ENCODE measurements at places on chromosomes 4 and X.

GRCh38 chr4:148259841-148260240 lies 182.4 kb downstream of the NR3C2 start:
- no peak for DNase-seq

DNA sequence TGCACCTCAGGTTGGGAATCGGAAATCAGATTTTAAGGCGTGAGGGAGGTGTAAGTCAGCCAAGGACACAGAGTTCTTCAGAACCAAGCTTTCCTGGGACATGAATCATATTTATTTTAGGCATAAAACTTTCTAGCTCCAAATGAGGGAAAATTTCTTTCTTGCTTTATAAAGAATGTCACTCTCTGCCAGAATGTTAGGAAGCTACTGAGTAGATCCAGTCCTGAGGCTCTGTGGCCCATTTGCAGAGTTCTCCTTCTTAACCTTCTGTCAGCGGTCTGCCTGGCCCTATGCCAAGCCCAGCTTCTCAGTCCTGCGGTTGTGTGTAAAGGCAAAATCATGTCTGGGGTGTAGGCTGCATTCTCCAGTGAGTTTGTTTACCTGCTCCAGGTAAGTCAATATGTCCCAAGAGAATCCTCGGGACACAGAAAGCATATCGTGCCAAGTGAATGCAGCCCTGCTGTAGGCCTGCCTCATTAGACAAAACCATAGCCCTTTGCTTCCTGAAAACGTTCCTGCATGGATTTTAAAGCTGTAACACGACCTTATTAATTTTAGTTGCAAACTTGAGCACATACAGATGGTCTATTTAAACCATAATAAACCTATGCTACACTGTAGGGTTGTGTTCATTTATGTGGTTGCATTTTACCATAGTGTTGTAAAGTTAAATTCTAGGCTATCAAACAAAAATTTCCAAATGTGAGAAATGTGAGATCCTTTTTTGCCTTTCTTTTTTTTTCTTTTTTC lies 29.2 kb upstream of the CCNI start:
- DNase-seq: peak; percentile 71

DNA sequence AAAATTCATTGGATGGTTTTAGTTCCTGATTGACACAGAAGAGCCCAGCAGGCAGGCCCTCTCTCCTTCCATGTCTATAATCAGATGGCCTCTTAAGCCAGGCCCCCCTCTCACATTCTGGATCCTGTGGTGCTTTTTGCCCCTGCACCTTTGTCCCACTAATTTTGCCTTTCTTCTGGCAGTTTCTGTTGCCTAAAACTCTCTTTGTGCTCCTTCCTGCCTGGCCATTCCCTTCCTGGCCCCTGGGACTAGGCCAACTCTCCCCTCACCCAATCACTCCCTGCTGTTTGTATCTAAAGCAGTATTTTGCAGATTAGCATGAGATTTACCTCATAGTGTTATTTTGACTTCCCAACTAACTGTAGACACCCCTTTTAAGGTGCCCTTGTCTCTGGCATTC lies 42.7 kb upstream of the DDX3X start:
- DNase-seq: no peak

DNA sequence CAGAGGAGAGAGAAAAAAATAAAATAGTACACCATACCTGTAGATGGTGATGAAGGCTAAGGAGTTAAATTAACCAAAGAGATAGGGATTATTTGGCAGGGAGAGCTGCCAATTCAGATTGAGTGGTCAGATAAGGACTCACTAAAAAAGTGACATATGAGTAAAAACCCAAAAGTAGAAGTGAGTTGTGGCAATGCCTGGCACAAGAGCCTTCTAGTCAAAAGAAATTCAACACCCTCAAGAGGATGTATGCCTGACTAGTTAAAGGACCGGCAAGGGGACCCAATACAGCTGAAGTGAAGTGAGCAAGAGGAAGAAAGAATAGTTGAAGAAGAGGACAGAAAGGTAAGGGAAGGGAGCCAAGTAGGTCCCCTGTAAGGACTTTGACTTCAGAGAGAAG lies 34.9 kb downstream of the ELF2 start:
- DNase-seq: peak; percentile 21

- DNase-seq: no peak
Observed at GRCh38 chr4:139961344-139961946, 192.5 kb downstream of the MAML3 start.

- no peak for DNase-seq
Observed at GRCh38 chr4:115233600-115233999, 120.2 kb upstream of the NDST4 start.

GRCh38 chr4:121939690-121940089 lies 12.2 kb downstream of the TRPC3 start:
- peak; percentile 3 for DNase-seq

DNA sequence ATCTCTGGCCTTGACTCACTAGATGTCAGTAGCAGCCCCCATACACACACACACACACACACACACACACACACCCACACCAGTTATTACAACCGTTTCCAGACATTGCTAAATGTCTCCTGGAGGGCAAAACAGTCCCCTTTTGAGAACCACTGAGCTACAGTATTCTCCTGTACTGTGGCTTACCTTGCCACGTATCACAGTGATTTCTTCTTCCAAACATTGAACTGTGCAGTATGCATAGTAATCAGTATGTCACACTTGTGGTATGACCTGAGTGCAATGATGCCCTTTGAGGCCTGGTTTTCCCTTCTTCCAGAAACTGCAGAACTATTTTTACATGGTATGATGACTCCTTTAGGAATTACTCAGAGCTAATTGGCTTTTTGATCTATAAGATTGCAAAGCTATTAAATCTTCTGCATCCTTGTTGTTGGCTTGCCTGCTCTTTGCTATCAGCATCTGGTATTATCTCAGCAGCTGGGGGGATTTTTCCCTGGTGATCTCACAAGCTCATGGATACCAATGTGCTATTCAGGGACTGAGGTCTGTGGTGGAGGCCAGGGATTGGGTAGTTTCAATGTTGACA lies 3.6 kb upstream of the THOC2 start:
- no peak for DNase-seq

DNA sequence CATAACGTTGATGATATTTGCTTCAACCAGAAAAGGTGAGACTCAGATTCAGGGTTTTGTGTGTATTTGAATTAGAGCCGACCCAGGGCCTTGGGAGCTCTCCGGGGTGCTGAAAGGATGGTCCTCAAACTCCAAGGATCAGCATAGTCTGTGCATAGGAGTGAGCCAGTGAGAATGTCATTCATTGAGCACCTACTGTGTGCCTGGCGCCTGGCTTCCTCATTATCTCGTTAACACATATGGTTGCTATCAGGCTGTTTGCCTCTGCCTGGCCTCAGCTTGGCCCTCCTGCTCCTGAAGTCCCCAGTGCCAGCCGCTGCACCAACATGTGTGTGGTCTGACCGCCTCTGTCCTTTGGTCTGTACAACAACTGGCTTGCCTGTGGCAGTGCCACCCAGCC lies 25.1 kb upstream of the JAKMIP1 start:
- peak; percentile 67 for DNase-seq

GRCh38 chrX:149453906-149454822 lies 50.9 kb downstream of the IDS start:
- no peak for DNase-seq

DNA sequence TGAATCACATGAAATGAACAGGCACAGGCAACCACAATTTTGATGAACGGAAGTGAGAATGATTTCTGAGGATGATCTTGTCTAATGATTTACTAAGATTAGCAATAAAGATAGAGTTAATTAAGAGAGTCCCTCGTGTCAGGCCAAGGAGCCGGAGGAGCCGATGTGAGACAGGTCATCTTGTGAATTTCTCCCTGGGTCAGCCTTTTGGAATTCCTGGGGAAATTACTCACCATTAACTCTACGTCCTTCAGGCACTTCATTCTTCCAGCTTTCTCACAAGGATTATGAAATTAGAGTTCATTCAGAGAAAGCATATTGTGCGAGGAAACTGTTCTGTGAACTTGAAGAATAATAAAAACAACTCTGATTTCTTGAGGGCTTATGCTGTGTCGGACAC lies 86.7 kb downstream of the PSAPL1 start:
- no peak for DNase-seq

DNA sequence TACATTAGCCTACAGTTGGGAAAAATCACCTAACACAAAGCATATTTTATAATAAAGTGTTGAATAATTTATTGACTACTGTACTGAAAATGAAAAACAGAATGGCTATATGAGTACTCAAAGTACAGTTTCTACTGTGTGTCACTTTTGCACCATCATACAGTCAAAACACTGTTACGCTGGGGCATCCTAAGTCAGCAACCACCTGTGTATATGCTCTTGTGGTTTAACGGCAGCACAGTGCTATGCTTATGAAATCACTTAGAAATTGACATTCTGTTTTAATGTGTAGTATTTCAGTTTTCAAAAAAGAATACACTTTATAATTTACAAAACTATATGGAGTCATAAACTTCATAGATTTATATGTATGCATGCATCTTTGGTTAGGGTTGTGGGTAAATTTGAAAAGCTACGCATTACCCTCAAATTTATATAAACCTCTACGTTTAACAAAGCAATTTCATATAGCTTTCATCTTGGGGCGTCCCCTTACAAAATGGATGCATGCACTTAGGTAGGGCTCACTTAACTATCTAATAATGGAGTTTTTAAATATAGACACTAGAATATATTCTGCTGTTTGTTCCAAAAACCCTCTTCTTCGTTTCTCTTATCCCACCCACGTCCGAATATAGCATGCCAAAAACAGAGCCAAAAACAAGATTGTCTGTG lies 690 bp upstream of the NEIL3 start:
- no peak for DNase-seq

GRCh38 chrX:103211012-103211715 lies 3.7 kb upstream of the BEX4 start:
- DNase-seq: peak; percentile 77

DNA sequence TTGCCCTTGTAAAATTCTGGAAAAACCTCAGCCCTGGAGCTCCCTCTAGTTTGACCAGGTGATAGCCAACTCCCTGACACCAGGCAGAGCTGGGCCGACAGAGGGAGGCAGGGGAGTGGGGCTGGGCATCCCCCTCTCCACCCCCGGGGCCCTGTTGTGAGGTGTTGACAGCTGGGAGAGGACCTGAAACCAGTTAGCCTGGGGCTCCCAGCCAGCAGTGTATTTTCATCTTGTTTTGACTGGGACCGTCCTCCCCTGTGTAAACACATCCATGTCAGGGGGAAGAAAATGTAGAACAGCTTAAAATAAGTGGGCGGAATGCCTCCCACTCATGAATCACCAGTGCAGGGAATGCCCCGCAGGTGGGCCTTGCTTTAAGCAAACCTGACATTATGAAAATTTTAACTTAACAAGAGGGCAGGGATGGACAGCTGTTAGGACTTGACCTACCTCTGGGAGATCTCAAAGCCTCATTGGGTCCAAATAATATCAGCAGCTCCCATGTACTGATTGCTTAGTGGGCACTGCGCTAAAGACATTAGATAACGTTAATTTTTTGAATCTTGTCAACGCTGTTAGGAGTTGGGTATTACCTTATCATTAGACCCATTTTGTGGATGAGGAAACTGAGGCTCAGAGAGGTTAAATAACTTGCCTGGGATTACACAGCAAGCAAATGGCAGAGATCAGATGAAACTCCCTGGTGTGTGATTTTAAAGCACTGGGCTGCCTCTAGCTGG lies 45.9 kb downstream of the TSC22D3 start:
- peak; percentile 44 for DNase-seq

DNA sequence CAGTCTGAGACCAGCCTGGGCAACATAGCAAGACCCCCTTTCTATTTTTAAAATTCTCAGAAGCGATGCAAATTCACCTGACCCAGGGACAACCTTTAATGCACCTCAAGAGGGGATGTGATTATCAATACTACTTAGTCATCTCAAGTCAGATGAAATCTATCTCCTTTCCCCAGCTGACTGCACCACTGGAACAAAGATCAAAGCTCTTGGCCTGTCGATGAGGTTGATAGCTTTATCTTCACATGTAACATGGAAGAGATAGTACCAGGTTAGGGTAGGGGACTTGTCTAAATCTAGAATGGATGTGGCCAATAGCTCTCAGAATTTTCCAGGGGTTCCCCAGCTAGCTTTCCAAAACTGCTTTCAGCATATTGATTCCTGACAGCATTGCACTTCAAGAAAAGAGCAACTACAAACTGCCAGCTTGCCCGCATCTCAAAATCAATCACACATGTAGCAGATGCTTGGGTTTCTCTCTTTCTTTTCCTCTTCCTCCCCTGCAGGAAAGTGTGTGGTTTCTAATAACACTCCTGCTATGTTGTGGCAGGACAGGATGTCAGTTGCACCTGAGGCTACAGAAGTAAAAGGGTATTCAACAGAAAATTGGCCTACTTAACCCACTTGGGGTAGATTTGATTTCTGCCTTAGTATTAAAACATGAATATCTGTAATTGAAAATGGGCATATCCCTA lies 12.2 kb upstream of the TMEM164 start:
- no peak for DNase-seq

DNA sequence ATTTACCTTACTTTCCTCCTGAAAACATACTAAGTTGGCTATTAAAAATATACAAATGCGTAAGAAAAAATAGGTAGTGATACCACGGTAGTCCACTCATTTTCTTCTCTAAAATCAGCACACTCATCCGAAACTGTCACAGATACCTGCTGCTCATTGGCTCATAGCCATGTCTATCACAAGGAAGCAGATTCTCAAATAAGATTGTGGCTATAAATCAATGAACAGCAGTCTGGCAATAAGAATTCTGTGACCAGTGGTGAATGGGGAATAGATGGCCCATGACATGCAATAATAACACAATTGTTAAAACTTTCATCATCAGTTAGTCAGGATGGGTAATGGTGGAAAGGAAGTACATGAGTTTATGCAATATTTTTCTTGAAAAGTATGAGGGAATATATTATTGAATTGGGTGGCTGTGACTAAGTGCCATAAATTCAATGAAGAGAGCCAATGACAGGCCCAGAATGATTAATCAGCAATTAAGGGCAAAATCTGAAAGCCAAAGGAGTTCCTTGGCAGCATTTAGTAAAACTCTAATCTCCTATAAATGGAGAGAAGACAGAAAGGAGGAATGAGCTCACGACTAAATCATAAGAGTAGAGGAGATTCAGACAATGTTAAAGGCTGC lies 202.3 kb upstream of the NEIL3 start:
- DNase-seq: no peak

GRCh38 chr4:151801547-151802516 lies 41.0 kb upstream of the GATB start:
- DNase-seq: no peak

GRCh38 chr4:182185491-182185890 lies 57.7 kb upstream of the TENM3 start:
- DNase-seq: no peak

GRCh38 chrX:100677611-100678181 lies 33.7 kb downstream of the SRPX2 start:
- DNase-seq: no peak

DNA sequence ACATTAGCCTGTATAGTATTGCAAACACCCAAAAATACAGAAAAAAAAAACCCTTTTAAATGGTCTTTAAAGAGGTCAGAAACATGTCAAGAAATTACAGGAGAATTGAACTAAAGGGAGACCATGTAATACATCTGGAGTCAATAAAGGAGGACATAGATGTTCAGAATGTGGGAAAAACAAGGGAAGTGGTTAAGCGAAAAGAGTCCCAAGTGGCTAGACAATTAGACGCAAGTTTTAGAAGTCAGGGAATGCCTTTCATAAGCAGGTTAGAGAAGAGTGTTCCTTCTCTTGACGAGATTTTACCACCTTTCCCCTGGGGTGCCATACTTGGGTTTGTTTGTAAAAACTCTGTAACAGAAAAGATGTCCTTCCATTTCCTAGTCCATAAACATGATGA lies 7.8 kb downstream of the LNX1 start:
- DNase-seq: no peak

All from kidney (tissue), 22 donors.